Activated CD4-positive, alpha-beta T cell treated with anti-CD3 and anti-CD28 coated beads, Interleukin-2, Interleukin-4, amounts not matched to agents 100 ng/mL and 50 ng/mL, durations not matched to agents 16 hours and 8 hours (primary cell): ENCODE measurements at places on chromosomes 1 and 21.

DNA sequence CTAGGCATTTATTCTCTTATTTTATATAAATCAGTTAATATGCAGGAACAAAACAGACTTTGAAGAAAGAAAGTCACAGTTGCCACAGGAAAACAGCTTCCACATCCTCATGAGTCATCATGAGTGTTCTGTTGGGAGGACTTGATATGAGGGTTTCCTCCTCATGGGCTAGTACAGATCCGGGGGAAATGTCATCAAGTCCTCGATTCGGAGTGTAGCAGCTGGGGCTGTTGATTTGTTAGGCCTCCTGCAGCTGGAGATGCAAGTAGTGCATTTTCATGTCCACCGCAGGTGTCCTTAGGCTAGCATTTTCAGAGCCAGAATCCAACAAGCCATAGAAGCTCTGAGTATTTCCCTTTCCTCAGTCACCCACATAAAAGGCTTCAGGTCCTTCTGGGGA, 36.7 kb downstream of the ADAM30 start:
- DNase-seq = peak; percentile 43

GRCh38 chr1:163346326-163346870, 24.6 kb downstream of the NUF2 start:
- no peak for DNase-seq

GRCh38 chr1:88052167-88052566, 631.9 kb upstream of the PKN2 start:
- DNase-seq = no peak

DNA sequence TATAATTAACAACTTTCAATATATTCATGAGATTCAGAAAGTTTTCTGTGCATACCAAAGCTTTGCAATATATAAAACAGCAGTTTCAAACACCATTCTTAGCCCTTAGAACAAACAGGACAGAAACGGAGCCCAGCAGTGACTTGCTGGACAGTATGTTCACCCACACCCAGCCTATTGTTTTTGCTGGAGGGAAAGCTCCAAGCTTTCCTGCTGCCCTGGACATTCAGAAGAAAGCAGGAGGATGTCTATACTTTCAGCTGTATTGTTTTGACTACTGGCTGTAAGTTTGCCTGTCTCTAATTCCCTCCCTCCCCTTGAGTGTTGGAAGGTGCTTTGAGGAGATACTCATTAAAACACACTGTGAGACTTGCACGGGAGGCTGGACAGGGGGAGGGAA, 9.6 kb downstream of the DENND2C start:
- DNase-seq = no peak

- no peak for DNase-seq
Observed at GRCh38 chr21:34603710-34604057, 11.2 kb downstream of the RCAN1 start.

DNA sequence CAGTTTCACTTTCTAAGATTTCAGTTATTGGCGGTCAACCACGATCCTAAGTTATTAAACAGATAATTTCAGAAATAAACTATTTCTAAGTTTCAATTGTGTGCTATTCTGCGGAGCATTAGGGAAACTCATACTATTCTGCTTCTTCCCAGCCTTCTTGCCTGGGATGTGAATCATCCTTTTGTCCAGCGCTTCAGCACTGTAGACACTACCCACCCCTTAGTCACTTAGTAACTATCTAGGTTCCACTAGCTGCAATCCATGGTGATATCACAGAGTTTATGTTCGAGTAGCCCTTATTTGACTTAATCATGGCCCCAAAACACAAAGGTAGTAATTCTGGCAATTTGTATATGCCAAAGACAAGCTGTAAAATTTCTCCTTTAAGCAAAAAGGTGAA, 279.9 kb upstream of the ADAMTS5 start:
- no peak for DNase-seq

DNA sequence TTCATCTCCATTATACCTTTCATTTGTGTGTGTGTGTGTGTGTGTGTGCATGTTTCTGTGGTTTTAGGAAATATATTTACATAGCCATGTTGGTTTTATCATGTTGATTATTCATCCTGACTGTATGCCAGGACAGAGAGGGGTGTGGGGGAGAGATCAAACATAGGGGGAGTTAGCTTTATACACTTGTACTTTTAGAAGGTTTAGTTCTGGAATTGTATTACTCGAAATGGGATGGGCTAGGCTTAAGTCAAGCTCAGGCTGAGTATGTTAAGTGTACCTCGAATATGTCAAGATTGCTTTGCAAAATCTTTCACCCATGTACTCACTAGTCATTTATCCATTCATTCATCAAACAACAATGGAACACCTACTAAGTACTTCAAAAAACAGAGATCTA, 123.3 kb downstream of the HMCN1 start:
- no peak for DNase-seq

DNA sequence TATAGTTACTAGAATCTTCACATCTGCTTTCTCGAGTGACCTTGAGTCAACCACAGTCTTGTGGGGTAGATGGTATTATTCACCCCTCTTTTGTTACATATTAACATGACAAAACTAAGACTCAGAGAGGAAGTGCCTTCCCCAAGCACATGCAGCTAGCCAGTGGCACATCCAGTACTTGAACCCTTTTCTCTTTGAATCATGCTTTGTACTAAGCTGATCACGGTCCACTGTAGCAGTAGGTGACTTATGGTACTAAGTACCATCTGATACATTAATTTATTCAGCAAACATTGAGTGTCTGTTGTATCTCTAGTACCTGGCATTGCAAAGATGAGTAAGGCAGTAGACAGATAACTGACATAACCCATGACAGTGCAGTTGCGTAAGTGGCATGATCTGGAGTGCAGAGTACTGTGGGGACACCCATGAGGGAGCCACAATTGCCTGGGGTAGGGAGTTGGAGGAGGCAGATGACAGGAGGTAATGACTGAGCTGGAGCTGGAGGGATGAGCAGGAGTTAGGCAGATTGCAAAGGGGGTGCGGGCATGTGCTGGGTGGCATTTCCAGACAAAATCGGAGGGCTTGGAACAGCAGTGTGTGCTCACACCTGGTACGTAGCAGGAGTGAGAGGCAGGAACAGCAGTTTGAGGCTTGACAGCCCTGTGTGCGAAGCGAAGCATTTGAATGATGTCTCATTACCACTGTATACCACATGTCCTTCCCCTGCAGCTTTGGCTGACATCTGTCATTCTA, 29.8 kb downstream of the UCK2 start:
- DNase-seq = no peak

DNA sequence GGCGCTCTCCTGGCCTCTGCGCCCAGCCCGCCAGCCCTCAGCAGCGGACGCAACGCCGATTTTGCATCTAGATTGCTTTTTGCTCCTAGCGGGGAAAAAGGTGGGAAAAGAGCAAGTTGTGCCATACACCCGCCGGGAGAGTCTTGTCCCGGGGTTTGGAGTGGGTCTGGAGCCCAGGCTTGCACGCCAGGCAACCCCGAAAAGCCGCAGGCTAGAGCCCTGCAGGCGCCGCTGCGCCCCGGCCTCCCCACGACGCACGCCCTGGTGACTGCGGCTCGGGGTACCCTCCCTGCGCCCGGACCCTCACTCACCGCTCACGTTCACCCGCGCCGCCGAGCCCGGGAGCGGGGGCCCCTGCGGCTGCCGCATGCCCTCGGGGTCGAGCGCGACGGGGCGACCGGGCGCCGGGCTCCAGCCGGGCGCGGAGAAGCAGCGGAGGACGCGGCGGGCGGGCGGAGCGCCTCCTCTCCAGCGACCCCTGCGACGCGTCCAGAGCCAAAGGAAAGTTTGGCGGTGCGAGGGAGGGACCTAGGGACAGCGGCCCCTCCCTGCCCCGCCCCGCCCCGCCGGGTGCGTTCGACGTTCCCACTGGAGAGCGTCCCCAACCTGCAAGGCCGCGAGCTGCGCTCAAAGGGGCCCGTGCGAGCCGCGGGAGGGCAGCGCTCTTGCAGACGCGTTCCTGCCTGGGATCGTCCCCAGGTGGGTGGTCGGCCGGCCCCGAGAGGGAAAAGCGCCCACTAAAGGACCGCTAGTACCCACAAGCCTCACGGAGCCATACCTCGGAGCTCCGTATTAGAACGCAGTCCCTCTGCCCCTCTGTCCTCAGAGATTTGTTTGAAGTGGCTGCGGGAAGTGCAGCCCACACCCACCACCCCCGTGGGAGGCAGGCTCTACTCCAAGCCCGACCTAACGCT, at the start of gene LPAR3:
Gene LPAR3 (minus strand): TSS at position 502 of the 914 bp plus-strand sequence. CDS start 27,086 bp downstream, outside the sequence.
- peak; percentile 14 for DNase-seq

- DNase-seq = peak; percentile 27
Observed at GRCh38 chr1:70438529-70438928, 27.5 kb downstream of the CTH start.

GRCh38 chr1:57590978-57591377, 167.1 kb upstream of the DAB1 start:
- no peak for DNase-seq

GRCh38 chr21:33268737-33269441, 2.7 kb downstream of the IL10RB start:
- no peak for DNase-seq

DNA sequence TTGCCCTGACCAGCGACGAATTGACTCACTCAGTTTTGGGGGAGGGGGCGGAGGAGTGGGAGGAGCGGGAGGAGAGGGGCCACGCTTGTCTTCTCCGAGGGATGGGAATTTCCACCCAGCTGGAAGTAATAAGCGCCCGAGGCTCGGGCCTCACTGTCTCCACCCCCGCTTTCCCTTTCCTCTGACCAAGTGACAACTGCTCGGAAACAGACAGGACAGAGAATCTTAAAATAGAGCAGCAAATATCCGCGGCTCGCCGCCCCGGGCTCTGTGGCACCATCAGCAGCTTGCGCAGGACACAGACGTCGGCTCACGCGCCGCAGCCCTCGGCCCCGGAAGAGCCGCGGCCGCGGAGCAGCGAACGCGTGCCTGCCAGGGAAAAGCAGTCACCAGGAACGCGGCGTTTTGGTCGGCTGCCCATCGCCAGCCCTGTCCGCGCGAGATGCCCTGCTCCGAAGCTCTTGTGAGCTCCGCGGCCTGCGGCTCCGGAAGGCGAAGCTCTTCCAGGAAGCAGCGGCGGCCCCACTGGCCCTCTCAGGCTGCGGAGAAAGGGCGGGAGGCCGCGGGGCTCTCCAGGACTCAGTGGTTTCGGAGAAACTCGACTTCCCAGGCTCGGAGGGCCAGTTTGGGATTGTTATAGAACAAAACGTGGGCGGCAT, 10.7 kb upstream of the RGS16 start:
- DNase-seq = peak; percentile 46

DNA sequence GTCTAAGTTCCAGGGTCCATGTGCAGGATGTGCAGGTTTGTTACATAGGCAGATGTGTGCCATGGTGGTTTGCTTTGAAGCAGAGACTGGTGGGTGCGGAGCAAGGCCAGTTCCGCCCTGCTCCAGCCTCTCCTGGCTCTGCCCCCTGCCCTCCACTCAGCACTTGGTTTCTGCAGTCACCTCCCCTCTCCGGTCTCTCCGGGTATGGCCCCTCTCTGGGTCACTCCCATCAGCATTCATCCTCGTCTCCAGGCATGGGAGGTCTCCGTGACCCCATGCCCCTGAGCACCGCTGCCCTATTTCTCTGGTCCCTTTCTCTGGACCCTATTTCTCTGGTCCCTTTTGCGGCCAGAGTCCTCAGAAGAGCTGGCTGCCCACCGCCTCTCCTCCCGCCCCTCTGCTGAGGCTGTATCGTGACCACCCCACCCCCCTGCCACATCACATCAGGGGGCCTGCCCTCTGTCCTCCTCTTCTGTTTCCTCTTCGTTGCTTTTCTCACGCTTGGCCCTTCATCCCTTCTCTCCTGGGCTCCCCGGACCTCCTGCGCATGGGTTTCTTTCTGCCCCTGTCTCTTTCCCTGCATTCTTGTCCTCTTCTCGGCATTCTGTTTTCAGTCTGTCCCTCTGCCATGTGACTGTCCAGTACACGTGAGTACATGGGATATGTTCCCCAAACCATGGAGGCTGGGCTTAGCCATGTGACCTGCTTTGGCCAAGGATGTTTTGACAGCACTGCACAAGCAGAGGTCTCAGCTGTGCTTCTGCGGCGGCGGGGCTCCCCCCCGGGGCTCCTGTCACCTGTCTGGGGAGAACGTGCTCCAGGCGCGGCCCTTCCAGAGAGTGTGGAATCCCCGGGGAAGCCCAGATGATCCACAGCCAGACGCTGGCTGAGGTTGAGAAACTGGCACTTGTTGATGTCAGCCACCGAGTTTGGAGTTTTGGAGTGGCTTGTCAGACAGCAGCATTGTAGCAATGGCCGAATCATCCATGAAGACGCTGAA, 54.4 kb upstream of the C1orf174 start:
- DNase-seq = no peak

DNA sequence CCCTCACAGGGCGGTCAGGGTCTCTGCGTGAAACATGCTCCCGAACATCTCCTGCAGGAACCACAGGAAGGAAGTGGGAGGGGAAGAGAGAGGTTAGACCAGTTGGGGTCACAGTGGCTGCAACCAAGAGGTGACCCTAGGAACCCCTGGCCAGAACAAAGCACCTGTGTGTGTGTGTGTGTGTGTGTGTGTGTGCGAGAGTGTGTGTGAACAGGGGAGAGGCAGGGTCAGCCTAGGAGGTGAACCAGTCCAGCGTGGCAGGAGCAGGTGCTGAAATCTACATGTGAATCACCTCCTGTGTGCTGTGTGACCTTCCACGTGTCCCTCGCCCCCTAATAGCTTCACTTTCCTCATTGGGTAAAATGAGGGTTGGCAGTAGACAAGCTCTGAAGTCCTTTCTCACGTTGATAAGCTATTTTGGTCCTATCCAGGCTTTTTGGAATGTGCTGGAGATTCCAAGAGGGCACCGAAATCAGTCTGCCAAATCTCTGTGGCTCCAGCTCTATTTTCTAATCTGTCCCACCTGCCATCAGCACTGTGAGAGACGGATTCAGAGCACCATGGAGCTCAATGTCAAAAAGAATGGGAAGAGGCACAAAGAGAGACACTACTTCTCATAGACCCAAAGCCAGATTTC, 27.8 kb downstream of the SLC26A9 start:
- DNase-seq = no peak

DNA sequence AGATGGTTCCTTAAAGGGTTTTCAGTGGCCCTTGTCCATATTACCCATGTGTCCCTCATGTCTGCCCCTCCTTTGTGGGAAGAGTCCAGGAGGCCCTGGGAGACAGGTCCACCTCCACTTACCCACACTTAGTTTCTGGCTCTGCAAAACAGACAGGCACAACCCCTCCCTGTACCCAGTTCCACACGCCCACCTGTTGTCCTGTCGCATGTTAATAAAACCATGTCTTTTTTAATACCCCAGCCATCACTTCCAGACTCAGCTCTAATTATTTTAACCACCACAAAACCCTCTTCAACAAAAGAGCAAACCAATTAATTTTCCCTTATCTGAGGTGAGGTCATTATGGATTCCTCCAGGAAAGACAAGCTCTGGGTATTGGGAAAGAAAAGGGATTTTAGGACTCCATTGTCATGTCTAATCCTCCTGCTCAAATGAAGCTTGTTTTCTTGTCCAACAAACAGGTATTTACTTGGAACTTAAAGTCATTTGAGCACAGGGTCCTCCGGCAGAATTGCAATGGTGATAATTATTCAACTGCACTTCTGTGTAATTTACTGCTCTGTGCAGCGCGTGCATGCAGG, 68.9 kb downstream of the CCDC185 start:
- no peak for DNase-seq
